ENCODE measurements at places on chromosomes 4 and X.

DNA sequence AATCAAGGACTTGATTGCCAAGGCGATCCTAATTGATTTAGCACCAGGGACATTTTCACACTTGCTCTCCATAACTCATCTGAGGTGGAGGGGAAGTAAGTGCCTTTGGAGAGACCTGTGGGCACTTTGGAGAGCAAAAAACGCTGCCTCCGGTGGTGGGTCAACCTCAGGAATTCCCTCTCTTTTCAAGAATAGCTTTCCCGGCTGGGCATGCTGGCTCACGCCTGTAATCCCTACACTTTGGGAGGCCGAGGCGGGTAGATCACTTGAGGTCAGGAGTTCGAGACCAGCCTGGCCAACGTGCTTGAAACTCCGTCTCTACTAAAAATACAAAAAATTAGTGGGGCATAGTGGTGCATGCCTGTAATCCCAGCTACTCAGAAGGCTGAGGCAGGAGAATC, 49.2 kb downstream of the PRPS1 start:
- DNase-seq, result no peak

GRCh38 chrX:118493653-118494297, 1.8 kb upstream of the DOCK11 start:
- DNase-seq, result no peak

DNA sequence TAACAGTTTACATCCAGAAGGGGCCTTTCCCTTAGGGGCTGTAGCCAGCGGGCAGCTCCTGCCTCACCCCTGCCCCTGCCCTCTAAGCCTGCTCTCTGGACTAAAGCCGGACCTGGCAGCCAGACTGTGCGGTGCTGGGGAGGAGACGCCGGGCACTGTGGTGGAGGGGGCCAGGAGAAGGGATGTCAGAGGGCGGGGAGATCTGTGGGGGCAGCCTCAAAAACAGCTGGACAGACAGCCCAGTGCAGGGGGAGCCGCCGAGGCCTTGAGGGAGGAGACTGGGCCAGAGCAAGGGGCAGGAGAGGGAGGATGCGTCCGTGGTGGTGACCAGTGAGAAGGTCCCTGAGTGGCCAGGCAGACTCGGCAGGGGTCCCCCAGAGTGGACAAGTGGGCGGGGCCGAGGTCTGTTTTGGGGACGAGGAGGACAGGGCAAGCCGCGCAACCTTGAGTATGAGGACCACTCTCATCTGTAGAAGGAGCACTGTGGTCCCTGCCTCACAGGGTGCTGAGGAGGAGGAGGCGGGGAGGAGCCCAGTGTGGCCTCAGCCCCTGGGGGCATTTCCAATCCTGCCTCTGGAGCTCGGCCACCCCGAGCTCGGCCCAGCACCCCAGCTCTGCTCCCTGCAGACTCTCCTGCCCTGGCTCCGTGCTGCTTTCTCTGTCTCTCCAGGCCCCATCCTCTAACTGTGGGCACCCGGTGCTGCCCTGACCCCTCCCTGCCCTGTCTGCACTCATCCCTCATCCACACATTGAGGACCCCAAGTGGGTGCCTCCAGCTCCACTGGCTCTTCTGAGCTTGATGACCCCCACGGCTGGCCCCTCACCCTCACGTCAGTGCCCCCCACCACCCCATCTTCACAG, 59.2 kb upstream of the NKX1-1 start:
- DNase-seq, result no peak

GRCh38 chr4:173990126-173990868, 293.2 kb downstream of the FBXO8 start:
- no peak for DNase-seq

DNA sequence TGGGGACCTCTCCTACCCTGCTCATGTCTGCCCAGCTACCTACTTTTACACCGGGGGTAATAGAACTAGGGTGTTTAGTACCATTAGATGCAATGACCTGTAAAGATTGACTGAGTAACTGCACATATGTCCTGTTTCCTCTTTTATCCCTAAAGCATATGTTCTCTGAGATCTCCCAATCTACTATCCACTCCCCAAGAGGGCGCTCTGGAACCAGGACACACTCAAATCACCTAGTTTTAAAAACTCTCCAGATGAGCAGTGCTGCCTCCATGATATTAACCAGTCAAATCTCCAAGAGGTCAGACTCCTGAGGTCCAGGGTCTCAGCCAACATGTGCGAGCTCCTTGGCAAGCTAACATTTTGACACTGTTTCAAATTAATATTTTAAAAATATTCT, 87.0 kb upstream of the TSPAN5 start:
- DNase-seq, result no peak

All from T-helper 22 cell (primary cell).